ENCODE measurements at places on chromosomes 16 and 17.

GRCh38 chr17:65100316-65101140 is 36.6 kb upstream of the RGS9 start:
- no peak for DNase-seq

- no peak for DNase-seq
These were observed 79.8 kb downstream of the HELZ start for GRCh38 chr17:67165201-67165600.

DNA sequence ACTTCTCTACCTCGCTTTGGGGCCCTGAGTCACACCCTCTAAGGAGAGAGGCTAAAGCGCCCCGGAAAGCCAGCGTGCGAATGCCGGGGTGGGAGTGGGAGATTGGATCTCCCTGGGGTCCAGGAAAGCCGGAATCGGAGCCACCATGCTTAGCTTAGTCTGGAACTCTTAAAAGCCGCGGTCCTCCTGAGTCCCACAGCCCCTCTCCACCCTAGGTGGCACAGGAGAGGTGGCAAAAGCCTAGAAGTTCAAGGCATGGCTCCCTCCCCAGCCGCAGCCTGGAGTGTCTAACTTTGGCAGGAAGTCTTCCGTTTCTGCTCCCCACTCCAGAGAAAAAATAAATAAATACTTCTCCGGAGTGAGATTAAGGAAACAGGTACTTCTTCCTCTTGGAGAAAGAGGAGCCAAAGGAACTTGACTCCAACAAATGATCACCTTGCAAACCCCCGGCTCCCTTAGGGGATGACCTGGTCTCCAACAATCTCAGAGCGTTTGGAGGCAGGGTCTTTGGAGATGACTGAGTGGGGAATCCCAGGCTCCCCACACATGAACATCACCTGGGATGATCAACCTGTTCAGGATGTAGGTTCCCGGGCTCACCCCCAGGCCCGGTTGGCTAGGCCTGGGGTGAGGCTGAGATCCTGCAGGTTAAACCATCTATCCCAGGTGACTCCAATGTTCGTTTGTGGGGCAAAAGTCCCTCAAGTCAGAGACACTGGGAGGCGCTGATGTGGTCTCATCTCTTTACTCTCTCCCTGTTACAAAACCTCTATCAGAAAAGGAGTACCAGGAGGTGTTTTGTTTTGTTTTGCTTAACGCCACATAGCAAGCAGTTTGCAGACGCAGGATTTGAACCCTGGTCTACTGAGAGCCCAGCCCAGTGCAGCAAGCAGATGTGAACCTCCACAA is 2.9 kb downstream of the CIITA start:
- DNase-seq, result no peak

GRCh38 chr17:11651089-11651488 is 52.8 kb downstream of the DNAH9 start:
- DNase-seq, result no peak

- DNase-seq, result no peak
These were observed 18.8 kb downstream of the SRP68 start for GRCh38 chr17:76053246-76054111.

GRCh38 chr17:48488548-48489106 is 42.2 kb downstream of the HOXB1 start:
- no peak for DNase-seq
